ENCODE measurements at places on chromosomes 6 and 20.

DNA sequence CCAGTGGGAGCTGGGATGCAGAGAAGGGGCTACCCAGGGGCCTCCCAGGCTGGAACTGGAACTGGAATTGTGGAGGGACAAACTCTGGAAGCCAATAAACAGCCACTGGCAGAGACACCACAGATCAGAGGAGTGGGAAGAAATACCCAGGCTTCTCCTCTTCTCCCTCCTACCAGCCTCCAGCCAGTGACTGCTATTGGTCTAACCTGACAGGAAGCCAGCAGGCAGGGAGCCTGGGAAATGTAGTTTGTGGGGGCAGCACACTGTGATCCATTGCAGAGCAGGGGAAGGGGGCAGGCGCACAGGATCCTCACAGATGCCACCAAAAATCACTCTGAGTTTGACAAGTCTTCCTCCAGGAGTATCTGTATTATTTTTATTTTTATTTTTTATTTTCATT lies 12.1 kb upstream of the MLN start:
- DNase-seq: no peak

- DNase-seq: no peak
These were observed 207.9 kb upstream of the SULF2 start for GRCh38 chr20:47993035-47993755.

- no peak for DNase-seq
These were observed 21.6 kb downstream of the KCNB1 start for GRCh38 chr20:49460916-49461315.

DNA sequence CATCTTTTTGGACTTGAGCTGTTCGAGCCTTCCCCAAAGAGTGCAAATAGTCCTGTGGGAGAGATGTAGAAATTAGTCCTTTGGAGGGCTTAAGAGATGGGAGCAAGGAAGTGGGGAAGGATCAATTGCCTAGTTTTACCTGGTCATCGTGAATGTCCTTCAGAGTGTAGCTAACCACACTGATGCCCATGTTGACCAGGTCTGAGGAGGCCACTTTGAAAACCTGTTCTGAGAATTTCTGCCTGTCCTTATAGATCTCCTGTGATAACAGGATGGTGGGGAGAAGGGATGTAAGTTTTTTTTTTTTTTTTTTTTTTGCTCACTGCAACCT lies 2.0 kb downstream of the FLOT1 start:
- no peak for DNase-seq

GRCh38 chr6:170230520-170231292 lies 60.2 kb downstream of the DLL1 start:
- no peak for DNase-seq

- no peak for DNase-seq
These were observed 252.0 kb upstream of the JAG1 start for GRCh38 chr20:10925767-10926166.

- peak; percentile 8 for DNase-seq
These were observed 38.5 kb downstream of the SOD2 start for GRCh38 chr6:159654483-159655098.

GRCh38 chr6:44923444-44923843 lies 404.7 kb upstream of the RUNX2 start:
- DNase-seq: no peak

- DNase-seq: no peak
These were observed 48.6 kb downstream of the TPD52L1 start for GRCh38 chr6:125201961-125202729.

- no peak for DNase-seq
These were observed 216.9 kb downstream of the DOK5 start for GRCh38 chr20:54692168-54692887.

- no peak for DNase-seq
These were observed 13.4 kb upstream of the TBC1D20 start for GRCh38 chr20:475463-476357.

- no peak for DNase-seq
These were observed 21.9 kb downstream of the TPBG start for GRCh38 chr6:82385546-82385945.

- no peak for DNase-seq
These were observed 7.0 kb upstream of the NFATC2 start for GRCh38 chr20:51549474-51549873.

- no peak for DNase-seq
These were observed 138.9 kb downstream of the TBX18 start for GRCh38 chr6:84625506-84625905.

DNA sequence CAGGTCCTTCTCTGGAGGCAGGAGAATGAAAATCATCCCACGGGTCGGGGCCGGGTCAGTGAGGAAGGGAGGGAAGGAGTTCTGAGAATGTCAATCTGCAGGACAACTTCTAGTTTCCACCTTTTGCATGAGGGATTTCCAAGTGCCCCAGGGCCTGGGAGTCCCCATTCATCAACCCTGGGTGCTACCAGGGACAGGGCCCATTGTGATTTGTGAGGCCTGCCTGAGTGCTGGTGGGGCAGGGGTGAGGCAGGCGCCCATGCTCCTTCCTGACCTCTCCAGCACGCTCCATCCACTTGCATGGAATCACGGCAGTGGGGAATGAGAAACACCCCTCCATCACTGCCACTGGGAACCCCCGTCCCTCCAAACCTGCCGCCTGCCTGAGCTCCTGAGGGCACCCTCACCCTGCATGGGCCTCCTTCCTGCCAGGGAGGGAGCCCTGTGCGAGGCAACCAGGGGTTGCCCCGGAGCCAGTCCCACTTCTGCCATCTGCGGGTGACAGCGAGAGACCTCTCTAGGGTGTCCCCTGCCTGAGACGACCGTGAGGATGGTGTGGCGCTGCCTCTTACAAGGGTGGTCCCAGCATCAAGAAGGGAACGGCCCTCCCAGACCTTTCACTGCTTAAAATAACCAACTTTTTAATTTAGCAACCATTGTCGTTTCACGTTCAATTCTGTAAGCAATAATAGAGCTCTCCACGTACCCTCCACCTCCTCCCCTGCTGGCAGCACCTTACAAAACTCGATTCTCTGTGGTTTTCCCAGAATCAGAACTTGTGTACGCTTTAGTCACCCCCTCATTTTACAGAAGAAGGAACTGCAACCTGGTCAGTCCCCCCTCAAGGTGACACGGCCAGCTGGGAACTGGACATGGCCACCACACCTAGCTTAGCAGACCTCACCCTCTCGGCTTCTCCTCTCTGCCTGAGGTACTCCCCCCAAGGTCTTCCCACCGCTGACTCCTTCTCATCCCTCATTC lies 28.6 kb downstream of the PMEPA1 start:
- no peak for DNase-seq

DNA sequence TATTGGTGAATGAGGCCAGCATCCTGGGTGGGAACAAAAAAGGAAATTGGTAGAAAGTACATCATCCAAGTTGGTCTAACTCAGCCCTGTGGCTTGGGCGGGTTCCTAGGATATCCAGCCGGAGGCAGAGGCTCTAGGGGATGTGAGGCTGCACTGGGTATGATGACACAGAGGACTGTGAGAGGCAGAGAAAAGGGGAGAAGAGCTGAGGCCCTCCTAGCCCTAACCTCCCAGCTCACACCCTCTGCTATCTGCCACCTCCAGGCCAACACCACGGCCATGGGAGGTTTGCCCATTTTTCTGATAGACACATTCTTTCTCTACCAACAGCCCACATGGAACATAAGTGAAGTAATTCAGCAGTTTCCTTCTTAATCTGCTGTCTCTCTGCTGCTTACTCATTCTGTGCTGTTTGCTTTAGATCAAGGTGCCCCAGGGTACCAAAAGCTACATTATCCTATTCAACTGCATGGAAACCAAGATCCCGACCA lies 284.4 kb downstream of the ESR1 start:
- no peak for DNase-seq
